ENCODE measurements at places on chromosomes 3 and 15.
A peak's percentile ranks its signal among the peaks of the same experiment; 100 is the strongest.

- DNase-seq = no peak
These were observed 10.7 kb upstream of the MAPK6 start for GRCh38 chr15:52008359-52008697.

GRCh38 chr15:76169911-76170800, 110.4 kb downstream of the TMEM266 start:
- no peak for DNase-seq

DNA sequence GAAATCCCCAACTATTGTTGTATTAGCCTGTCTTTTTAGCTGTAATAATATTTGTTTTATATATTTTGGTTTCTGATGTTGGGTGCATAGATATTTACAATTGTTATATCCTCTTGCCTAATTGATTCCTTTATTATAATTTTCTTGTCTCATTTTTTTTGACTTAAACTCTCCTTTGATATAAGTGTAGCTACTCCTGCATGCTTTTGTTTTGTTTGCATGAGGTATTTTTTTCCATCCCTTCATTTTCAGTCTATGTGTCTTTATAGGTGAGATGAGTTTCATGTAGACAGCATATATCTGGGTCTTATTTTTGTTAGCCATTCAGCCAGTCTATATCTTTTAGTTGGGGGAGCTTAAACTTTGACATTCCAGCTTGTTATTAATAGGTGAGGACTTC, 37.4 kb downstream of the FAIM start:
- DNase-seq = no peak

GRCh38 chr3:141019244-141019643, 31.9 kb upstream of the SPSB4 start:
- DNase-seq = no peak

DNA sequence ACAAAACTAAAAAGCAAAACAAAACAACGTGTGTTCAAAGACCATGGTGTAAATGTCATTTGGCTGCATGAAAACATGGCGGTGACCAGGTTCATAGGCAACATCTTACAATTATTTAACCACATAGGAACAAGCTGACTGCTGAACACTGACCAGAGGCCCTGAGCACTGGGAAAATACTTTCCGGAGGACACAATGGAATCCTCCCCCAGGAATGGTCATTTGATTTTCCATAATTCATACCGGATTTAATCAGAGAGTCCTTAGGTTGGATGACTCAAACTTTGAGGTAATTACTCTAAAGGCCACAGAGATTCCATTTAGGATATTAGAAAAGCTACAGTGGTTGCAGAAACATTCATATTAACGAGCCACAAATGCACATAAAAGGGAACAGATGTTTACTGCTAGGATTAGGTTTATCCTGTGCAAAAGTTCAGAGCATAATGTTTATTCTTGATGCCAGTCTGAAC, 254.7 kb downstream of the NR1D2 start:
- no peak for DNase-seq

- no peak for DNase-seq
These were observed 35.8 kb downstream of the MGLL start for GRCh38 chr3:127786353-127787070.

DNA sequence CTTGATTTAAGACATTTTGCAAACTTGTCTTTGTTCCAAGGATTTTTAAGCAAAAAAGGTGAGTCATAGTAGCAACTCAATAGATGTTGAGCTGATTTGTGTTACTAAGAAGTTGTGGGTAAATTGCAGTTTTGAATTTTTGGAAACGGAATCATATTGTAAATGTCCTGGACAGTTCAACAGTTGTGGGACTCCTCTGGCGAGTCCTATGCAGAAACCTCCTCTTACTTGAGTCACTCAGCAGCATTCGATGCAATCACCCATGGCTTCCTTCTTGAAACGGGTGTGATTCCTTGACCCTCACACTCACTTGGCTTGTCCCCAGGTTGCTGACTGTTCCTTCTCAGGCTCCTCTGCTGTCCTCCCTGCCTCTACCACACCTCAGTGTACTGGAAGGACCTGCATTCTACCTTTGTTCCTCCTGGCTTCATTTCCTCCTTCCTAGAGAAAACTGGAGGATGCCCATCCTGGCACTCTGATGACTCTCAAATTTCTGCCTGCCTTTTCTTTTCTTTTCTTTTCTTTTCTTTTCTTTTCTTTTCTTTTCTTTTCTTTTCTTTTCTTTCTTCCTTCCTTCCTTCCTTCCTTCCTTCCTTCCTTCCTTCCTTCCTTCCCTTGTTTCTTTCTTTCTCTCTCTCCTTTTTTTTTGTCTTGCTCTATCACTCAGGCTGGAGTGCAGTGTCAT, 52.8 kb upstream of the DGKG start:
- no peak for DNase-seq

GRCh38 chr3:119969759-119970158, 124.5 kb downstream of the GSK3B start:
- no peak for DNase-seq

DNA sequence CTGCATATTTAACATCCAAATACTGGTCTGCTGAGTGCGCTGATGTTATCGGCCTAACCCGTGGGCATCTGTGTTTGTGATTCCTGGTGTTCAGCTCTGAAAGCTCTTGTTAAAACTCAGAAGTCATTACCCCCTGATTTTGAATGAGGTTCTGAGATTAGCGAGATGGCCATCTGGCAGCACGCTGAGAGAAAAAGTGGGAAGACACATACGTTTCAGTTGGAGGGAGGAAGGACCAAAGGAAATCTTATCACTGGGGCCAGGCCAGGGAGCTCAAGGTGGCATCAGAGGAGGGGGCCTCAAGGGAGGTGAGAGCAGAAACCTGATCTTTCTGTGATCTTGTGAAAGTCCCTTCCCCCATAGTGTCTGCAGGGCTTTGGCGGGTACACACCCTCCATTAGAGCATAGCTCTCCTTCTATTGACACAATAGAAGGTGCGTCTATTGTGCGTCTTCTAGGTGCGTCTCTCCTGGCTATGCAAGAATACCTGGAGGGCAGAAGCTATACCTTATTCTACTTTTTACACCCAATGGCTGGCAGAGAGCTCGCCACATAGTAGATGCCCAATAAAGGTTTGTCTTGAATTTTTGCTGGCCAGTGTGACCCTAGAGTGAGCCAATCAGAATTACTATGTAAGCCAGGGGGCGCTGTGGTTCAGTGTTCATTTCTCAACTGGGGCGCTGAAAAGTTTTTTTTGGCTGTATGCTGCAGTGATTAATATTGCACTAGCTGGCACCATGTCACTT, 182.4 kb downstream of the SHQ1 start:
- peak; percentile 8 for DNase-seq

DNA sequence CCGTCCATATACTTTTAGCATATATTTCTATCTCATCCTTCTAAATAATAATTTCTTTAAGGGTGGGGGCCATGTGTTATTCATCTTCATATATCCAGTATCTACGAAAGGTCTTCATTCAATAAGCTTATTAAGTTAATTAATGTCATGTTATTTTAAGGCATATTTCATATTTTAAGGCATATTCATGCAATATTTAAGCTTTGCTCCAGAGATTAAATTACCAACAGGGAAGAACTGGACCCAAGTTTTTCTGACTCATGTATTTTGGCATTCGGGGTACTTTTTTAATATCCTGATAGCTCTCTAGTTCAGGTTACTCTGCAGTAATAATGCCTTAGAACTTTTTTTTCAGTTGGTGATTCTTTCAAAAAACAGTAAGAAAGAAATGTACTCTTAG, 27.4 kb downstream of the PHC3 start:
- DNase-seq = no peak

- DNase-seq = no peak
These were observed 21.0 kb downstream of the STXBP5L start for GRCh38 chr3:120928991-120929390.

- DNase-seq = no peak
These were observed 573.9 kb downstream of the AGBL1 start for GRCh38 chr15:86653344-86654197.

DNA sequence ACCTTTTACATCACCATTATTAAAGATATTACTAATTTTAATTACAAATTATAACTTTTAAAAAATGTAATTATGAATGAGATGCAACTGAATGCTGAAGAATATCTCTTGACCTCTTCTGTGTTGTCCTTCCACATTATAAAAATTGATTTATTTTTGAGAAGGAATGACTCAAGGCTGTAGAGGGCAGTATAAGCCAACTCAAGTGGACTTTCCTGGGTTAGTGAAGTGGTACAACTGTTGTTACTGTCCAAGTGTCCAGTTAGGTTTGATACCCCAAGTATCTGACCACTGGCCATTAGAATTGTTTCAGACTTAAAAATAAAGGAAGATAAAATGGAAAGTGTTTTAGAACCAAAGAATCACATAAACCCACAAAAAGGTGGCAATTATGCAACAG, 51.9 kb downstream of the BBX start:
- DNase-seq = no peak

DNA sequence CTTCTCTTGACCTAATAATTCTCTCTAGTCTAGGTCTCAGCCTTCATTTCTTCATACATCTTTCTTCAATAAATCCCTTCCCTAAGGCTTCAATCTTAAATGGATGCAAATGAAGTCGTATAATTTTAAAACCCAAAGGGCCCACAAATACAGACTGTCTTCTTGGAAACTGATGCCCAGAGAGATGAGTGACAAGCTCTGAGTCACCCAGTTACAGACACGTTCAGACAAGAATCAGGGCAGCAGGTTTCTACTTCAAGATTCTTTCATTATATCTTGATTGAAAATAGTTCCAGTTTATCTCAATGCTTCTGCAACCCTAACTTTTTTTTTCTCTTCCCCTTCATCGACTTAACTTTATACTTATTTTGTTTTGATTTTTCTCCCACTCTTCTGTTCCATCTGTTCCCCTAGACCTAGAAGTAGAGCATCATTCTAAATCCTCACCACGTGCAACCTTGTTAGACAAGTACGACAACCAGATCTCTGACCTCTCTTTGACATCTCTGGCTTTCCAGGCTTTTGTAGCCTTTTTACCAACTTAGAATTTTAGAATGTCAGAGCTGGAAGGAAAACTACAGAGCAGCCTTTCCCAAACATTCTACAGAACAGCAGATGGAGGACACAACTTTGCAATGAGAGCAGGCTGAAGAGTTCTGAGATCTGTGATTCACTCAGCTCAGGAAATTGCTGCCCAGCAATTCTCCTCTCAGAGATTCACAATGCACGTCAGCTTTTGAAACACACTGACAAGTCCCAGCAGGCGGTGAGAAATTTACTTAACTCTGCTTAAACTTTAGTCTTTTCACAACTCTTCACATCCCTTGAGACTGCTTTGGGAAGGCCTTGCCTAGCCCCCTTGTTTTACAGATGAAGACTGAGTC, 25.3 kb downstream of the NCEH1 start:
- DNase-seq = no peak

DNA sequence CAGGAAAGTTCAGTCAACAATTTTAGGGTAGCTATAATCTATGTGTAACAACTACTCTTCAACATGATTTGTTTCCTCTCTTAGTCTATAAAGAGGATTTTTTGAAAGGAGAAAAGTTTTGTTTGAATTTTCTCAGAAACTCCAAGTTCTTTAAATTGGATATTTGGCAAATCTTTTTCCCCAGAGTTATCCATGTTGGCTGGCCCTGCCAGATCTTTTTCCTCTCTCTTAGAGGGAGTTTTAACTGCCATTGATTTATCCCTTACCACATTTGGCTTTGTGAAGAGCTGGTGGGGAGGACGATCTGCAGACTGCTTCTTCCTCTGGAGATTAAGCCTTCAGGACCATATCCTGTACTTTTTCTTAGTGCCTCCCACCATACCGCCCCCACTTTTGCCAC, 64.9 kb upstream of the ROPN1 start:
- no peak for DNase-seq

- no peak for DNase-seq
These were observed 40.2 kb downstream of the CMTM8 start for GRCh38 chr3:32278714-32279113.

- DNase-seq = no peak
These were observed 383.1 kb downstream of the IL5RA start for GRCh38 chr3:2727101-2727500.

DNA sequence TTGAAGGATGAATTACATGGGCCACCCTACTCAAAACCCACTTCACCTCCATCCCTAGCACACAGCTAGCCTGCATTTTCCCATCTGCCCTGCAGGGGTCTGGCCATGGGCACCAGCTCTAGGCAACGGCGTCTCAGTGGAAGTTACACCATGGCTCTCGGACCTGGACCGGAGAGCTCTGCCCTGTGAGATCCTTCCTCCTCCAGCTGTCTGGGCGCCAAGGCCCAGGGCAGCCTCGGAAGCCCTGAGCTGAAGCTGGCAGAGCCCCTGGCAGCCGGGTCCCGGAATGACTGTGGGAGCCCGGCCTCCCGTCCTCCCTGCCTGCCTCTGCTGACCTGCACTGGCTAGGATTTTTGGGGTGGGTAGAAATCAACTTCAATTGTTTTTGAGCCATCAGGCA, 98.9 kb downstream of the CHSY1 start:
- DNase-seq = no peak

GRCh38 chr3:16538507-16538906, 25.0 kb upstream of the RFTN1 start:
- DNase-seq = no peak

- no peak for DNase-seq
These were observed 451 bp downstream of the CCR5AS start for GRCh38 chr3:46406443-46406787.

GRCh38 chr15:29034151-29034550, 148.4 kb downstream of the APBA2 start:
- DNase-seq = no peak

- DNase-seq = no peak
These were observed 392.1 kb downstream of the NLGN1 start for GRCh38 chr3:173789530-173790162.

- no peak for DNase-seq
These were observed 77.8 kb downstream of the VGLL4 start for GRCh38 chr3:11565932-11566331.

- DNase-seq = no peak
These were observed 22.7 kb downstream of the MRPL3 start for GRCh38 chr3:131480116-131480515.
